Activated T-helper 17 cell treated with anti-CD3 and anti-CD28 coated beads, Interleukin-2, amount 50 U/mL, for 72 hours (primary cell): ENCODE measurements at places on chromosomes 5 and 9. TPM values are rescaled to one million over a fixed set of nuclear protein-coding genes. Genes with fewer than 3 reads are reported as not detected.

- ATAC-seq: peak; percentile 82
Measured at GRCh38 chr5:132026516-132027008, 15.1 kb upstream of the ACSL6 start.

DNA sequence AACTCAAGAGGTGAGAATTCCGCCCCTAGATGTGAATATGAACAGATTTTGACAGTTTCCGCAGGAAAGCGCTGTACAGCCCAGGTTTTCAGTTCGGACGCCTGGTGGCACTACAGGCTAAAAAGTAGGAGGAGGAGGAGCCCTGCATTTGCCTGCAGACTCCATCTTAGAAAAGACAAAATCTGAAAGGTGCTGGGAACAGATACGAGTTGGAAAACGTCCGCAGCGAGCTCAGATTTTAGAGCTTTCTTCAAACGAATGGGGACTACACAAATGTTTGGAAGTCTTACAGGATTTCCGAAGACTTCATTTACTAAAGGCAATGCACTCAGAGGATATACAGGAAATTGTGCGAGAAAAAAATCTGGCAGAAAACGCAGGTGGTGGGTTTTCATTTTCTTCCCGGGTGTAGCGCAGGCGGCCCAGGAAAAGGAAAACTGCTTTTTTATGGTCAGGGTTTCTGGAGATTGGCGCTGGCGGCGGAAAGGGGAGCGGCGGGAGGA lies 9.9 kb upstream of the PCDHB2 start:
- peak; percentile 78 for ATAC-seq

DNA sequence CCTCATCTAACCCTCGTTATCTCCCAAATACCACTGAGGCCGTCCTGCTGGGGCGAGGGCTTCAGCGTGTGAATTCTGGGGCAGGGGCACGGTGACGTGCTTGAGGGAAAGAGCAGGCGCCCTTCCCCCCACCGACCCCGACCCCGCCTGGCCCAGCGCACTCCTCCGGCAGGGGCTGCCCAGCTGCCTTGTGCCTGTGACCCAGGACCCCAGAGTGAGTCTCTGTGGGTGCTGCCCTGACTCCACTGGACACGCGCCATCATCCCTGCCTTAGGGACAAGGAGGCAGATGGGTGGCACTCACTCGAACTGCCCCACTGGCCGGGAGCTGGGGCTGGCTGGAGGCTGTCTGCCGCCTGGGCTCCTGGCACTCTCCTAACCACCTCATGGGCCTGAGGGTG lies 136.2 kb upstream of the LPCAT1 start:
- ATAC-seq: no peak

The PPP3R2 gene
- total RNA-seq: not detected

The SAXO1 gene
- 0.37 TPM for total RNA-seq

DNA sequence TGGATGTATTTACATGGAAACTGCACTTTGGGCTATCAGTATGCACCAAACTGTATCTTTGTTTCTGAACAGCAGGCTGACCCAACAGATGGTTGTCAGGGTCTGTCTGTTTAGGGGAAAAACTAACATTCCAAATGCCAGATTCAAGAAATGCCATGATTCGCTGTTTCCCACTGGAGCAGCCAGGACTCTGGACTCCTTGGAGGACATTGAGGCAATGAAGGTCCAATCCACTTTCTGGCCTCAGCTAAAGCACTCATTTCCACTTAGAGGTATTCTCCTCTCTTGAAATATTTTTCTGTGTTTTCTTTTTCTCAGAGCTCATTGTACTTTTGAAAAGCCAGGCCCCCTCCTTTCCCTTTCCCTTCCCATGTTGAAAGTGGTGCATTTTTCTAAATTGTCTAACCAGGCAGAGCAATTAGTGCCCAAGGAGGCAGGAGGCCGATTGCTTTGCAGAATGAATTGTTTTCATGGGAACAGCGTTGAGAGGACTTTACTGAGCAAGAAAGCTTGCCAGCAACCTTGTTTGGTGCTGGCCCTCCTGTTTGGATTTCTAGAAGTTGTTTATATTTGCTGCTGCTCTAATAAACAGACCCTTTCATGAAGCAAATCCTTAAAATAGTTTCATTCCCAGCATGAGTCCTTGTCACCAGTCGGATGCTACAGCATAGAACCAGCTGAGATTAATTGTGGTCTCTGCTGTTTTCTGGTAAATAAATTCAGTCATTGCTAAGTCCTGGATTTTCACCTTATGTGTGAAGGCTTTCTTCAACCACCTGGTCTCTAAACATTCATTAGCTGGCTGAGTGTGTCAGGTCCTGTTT lies 132.8 kb upstream of the TAF11L2 start:
- no peak for ATAC-seq

The PCDHB3 gene
- 0.08 TPM for total RNA-seq

The CSF2 gene
- 14.6 TPM for total RNA-seq

The FBLL1 gene
- total RNA-seq: not detected

DNA sequence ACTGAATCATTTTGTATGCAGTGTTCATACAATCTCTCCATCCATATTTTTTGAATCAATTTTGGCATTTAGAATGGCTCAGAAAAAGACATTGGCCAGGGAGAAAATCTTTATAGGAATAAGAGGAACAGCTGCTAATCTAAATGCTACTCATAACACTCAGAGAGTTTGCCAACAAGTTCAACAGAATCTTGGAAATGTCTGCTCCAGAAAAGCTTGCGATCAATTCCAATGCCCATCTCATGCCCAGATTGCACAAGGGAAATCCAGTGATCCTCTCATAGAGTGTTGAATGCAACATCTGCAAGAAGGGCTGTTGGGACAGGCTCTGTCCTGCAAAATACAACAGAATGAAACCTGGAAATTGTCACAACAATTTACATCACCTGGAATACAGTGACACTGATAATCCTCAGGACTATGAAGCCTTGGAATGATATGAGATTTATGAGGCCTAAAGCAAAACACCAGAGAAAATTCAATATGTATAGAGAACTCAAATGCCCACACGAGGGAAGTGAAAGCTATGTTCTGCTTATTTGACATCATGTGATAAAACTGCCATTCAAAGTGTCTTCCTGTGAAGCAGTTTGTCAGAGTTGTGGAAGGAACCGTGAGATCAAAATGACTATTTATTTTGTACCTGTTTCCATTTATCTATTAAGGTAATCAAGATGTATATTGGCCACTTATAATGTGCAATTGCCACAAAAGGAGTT lies 190.1 kb downstream of the PARP8 start:
- ATAC-seq: no peak

The PIP5K1B gene
- 0.17 TPM for total RNA-seq

- no peak for ATAC-seq
Measured at GRCh38 chr5:32272746-32273145, 40.0 kb downstream of the MTMR12 start.

The SLC1A1 gene
- 0.45 TPM for total RNA-seq

GRCh38 chr9:113620377-113621161 lies 157.0 kb downstream of the RGS3 start:
- peak; percentile 53 for ATAC-seq

DNA sequence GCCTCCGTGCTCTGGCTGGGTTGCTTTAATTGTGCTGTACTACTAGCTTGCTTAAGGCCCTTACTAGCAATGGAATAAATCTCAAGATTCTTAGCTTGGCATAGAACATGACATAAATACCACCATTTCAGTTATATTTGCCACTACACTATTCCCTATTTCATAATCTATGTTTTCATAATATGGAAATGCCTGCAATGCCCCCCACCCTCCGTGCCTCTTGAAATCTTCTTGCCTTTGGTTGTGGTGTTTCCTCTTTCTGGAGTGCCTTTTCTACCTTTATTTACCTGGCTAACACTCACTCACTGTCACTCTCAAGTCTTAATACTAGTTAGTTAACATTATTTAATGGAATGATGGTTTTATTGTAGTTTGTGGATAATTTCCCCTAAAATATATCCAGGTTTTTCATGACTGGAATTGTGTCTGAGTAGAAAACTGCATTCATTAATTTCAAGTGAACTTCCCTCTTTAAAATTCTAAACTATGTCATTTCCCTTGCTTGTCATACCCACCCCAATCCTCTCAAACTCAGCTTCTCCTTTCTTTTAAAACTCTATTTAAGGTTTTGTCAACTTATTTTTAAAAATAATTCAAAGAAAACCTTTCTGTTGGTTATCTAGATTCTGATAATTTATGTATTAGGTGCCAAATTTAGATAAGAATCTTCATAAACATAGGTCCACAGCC lies 521.7 kb upstream of the DAB2 start:
- no peak for ATAC-seq

- no peak for ATAC-seq
Measured at GRCh38 chr5:32326216-32326772, 13.6 kb upstream of the MTMR12 start.

DNA sequence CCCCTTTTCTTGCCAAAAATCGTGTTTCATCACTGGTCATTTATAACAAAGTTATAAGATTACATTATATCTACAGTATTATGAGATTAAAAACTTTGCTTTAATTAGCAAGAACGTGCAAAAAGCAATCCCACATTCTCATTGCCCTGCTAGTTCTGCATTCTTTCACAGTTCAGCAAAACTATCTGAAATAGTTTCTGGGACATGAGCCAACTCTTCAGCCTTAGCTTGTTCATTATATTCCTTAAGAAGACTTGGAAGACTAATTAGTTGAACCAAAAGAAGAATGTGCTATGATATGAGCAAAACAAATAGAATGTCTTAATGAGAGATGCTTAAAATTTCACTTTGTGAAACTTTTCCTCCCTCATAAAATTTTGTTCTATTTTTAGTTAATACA lies 76.7 kb downstream of the ITGA1 start:
- no peak for ATAC-seq

The KIF12 gene
- not detected for total RNA-seq

- ATAC-seq: peak; percentile 64
Measured at GRCh38 chr5:168822248-168822744, 243.1 kb upstream of the PANK3 start.

DNA sequence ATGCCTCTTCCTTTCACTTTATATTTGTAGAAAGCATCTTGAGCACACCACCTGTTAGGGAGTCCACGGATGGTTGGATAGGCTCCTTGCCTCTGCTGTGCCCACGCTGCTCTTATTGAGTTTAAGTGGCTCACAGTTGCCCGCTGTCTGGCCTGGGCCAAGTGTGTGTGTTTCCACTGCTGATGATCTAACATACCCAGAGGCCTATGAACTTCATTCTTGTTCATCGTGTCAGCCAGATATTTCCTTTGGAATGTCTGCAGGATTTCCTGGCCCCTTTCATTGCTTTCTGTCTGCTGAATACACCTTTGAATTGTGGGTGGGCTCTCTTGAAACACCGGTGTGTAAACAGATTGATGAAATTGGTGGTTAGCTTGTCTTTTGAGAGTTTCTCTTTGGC lies 46.6 kb downstream of the MVB12B start:
- no peak for ATAC-seq

GRCh38 chr5:90897618-90898017 lies 339.0 kb downstream of the ADGRV1 start:
- ATAC-seq: peak; percentile 21

- no peak for ATAC-seq
Measured at GRCh38 chr9:130806327-130806716, 28.7 kb upstream of the ABL1 start.

The DMAC1 gene
- 23.6 TPM for total RNA-seq

GRCh38 chr9:137762414-137763061 lies 115.0 kb upstream of the CACNA1B start:
- ATAC-seq: peak; percentile 51

The CD72 gene
- total RNA-seq: 7.5 TPM

DNA sequence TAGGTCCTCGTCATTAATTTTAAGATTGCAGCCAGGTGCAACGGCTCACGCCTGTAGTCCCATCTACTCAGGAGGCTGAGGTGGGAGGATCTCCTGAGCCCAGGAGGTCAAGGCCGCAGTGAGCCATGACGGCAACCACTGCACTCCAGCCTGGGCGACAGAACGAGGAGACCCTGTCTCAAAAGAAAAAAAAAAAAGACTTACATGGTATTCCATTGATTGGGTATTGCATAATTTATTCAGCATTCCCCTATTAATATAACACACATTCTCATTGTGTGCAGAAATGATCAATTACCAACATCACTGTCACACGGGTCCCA lies 62.9 kb downstream of the DUSP1 start:
- ATAC-seq: no peak

The C1QTNF3 gene
- total RNA-seq: 2.7 TPM

- ATAC-seq: no peak
Measured at GRCh38 chr9:20271723-20272122, 350.6 kb downstream of the MLLT3 start.

The SH2D3C gene
- 27.6 TPM for total RNA-seq

DNA sequence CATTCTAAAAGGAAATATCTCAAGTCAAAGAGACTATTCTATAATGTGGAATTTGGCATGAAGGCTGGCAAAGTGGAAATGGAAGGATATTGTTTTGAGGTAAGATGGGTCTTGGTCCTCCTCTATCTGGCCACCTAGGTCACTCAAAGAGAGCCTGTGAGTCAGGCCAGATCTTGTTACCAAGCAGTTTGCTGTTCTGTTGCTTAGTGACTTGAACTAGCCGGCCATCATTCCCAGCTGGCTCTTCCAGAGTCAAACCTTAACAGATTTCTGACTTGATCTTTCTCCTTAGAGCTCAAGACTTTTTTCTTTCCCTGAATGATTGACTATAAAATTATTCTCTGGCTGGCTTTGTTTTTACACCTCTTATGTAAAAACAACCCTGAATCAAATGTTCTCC lies 136.1 kb downstream of the PDE4D start:
- ATAC-seq: no peak

GRCh38 chr5:75574791-75575190 lies 36.5 kb upstream of the ANKDD1B start:
- ATAC-seq: no peak

- no peak for ATAC-seq
Measured at GRCh38 chr9:101590901-101591300, 3.9 kb downstream of the PPP3R2 start.
